ENCODE measurements at places on chromosomes 2 and 18.
A peak's percentile ranks its signal among the peaks of the same experiment; 100 is the strongest.

GRCh38 chr2:134258684-134259388, 5.0 kb downstream of the MGAT5 start:
- DNase-seq = peak; percentile 22

- DNase-seq = no peak
Observed at GRCh38 chr2:74746480-74746879, 87.4 kb upstream of the HK2 start.

- DNase-seq = no peak
Observed at GRCh38 chr2:177052471-177052870, 160.1 kb upstream of the HNRNPA3 start.

DNA sequence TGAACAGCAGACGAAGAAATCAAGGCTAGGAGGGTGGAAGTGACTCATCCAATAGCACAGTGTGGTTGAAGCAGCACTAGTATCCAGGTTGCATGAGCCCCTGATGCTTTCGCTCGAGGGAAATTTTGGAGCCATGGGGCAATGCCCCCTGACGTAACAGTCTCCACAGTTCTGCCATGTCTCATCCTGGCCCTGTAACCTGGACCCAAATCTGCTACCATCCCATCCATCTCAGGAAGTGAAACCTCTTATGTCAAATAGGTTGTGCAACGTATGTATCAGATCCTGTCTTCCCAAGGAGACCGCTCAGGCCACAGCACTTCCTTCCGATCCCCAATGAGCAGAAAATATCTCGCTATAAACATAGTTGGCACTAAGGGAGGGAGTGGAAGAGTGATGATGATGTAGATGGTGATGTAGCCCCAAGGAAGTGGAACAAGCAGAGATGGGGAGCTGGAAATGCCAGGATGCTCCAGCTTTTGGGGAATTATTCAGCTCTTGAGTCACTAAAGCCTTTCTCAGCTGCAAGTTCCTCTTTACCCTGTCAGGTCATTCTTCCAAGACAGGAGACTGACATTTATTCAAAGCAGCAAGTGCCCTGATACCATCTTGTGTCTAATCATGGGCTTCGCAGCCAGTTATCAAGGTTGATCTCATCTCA, 3.0 kb upstream of the IL1B start:
- DNase-seq = no peak

DNA sequence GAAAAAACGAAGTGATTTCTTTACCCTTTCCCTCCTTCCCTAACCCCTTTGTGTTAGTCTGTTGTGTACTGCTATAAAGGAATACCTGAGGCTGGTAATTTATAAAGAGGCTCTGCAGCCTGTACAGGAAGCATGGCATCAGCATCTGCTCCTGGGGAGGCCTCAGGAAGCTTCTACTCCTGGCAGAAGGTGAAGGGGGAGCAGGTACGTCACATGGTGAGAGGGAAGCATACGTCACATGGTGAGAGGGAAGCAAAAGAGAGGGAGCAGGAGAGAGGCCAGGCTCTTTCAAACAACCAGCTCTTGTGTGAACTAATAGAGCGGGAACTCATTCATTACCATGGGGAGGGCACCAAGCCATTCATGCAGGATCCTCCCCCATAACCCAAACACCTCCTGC, 126.2 kb downstream of the CAPN13 start:
- no peak for DNase-seq

DNA sequence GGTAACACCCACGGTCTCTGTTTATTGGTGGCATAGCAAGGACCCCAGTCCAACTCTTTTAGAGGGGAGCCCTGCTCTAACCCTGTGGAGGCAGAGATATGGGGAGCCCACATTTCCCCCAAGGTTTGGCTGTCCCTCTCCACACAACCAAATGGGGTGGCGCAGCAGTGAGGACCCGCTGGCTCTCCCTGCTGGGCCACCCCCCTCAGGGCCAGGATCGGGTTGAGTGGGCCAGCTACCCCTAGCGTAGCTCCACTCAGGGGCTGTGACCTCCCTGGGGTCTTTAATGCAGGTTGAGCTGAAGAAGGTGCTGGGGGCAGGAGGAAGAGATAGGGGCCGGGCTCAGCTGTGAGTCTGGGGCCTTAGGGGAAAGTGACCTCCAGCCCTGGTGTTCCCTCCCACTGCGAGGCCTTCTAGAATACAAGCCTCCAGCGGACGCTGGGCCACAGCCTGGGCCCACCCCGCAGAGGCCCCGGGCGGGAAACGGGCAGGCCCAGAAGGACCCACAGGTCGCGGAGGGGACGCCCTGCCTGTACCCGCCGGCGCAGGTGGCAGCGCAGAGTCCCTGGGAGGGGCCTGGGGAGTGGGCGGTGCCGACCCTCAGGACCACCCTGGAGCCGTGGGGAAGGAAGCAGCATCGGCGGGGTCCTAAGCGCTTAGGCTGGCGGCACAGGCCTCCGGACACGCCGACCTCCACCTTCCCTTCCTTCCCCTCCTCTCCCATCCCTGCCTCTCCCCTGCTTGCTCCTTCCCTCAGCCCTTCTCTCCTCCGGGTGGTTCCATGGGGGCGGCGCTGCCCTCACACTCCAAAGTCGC, 9.6 kb downstream of the CROCC2 start:
- no peak for DNase-seq

DNA sequence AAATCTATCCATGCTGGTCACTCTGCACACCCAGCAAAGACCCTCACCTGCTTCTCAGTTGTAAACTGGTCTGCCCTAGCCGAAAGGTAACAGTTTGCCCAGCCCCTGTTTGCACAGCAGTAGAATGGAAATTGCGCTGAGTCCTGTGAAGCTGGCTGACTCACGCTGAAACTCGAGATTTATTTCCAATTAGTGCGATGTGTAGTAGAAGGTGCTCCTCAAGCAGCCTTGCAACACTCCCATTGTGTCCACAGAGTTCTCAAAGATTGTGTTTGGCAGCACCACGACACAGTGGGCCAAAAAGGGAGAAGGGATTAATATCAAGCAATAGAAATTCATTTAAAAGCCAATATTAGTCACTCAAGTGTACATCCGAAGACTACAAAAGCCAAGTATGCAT, 21.7 kb upstream of the APCDD1 start:
- DNase-seq = no peak

DNA sequence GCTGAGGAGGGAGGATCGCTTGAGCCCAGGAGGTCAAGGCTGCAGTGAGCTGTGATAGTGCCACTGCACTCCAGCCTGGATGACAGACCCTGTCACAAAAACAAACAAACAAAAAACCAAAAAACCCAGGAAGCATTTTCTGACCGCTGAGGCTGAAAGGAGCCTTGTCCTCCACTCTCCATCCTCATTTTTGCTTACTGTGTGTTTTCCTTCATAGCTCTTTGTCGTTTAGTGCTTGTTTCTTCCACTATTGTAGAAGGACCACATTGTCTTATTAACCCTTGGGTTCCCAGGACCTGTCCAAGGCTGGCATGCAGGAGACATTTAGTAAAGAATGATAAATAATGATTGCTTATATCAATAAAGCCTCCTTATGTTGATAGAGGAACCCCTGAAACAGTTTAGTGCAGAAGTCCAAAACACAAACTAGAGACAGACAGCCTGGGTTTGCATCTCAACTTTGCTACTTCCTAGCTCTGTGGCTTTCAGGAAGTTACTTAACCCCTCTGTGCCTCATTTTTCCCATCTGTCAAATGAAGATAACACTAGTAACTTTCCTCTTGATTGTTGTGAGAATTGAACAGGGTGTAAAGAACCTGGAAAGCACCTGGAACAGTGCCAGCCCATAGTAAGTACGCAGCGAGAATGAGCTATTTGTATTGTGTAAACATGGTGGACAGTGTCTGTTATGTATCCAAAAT, 126.0 kb downstream of the LPIN1 start:
- no peak for DNase-seq

GRCh38 chr18:825891-826585, 14.0 kb upstream of the YES1 start:
- no peak for DNase-seq

GRCh38 chr2:26945991-26946750, 24.3 kb upstream of the MAPRE3 start:
- DNase-seq = no peak

DNA sequence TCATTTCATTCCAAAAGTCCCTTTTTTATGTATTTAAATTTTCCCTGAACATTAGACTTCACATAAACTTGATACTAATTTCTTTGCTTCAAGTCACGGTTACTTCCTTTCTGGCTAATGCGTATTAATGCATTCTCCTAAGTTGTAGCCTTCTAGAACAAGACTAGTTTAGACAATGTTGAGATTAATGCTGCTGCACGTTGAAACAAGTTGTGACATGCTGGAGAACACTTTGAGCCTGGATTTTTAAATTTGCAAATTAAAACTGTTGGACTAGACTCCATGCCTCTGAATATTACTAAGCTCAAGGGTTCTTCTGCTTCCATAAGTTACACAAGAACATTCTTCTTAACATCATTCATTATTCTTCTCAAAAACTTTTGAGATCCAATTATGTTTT, 29.1 kb downstream of the ID2 start:
- DNase-seq = no peak

- no peak for DNase-seq
Observed at GRCh38 chr2:234310166-234310565, 186.7 kb downstream of the ARL4C start.

GRCh38 chr2:126826491-126826890, 72.2 kb upstream of the TEX51 start:
- DNase-seq = no peak
